Activated T-cell treated with anti-CD3 and anti-CD28 coated beads for 4 hours (primary cell): ENCODE measurements at places on chromosomes 4 and X.

- no peak for DNase-seq
Measured at GRCh38 chrX:15679246-15679645, 14.6 kb upstream of the CLTRN start.

DNA sequence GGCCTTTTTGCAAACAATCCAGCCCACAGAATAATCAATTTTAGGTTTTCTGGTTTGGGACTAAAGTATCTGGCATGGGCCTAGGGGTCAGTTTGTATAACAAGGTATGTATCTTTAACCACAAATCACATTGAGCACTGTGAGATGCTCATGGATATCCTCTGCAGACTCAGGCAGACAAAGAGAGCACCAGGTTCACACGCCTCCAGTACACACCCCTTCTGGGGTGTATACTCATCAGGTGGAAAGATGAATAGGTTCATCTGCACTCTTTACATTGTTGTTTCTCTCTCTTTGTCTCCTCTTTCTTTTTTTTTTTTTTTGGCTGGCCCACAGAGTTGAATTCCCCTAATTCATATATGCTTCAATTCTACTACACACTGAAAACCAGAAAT is 21.1 kb downstream of the TEC start:
- no peak for DNase-seq

DNA sequence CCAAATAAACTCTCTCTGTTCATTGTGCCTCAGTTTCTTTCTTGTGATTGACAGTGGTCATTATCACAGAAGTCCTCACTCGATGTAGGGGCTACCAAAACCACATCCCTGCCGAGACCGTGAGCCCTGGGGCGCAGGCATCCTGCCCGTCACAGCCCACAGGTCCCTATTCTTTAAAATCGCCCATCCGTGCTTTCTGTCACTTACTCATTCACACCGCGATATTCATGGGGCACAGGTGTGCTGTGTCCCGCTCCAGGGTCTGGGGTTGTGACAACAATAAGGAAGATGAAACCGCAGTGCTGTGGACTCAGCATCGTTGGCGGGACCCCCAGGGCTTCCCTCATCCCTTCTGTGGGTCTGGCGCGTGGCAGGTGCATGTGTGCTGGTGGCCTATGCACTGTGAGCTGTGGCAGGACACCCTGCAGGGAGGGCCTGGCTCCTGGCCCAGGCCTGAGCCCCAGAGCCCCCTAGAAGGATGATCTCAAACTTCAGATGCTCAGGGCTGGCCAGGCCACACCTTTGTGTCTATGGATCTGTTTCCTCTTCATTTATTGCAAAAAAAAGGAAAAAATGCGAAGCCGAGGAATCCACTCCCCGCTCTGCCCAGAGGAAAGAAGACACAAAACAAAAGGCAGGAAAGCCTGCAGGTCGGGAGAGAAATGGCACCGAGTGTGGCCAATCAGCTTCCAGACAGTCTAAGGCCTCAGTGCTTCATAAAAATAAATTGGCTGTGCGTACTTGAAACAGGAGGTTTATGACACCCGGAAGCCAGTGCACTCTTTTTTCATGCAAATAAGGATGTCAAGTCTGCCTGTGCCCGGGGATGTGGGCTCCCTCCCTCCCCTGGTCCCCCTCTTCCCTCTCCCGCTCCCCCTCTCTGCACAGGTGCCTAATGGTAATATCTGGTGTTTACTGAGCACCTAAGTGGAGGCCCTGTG is 109.5 kb upstream of the ADRA2C start:
- no peak for DNase-seq

DNA sequence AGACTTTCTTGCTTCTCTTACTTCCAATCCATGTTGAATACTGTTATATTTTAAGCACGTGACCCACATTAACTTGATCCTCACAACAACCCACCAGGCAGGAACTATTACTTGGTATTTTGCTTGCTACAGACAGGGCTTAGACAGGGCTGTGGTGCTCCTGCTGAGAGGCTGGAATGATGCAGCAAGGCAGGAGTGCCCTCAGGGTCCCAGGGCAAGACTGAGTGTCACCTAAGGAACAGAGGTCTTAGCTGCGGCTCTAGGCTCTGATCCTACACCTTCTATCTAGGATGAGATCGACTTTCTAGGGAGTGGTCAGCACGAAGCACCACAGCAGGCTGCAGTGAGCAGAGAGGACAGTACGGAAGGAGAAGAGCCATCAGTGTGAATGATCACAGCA is 20.0 kb downstream of the TAPT1 start:
- DNase-seq, result no peak

DNA sequence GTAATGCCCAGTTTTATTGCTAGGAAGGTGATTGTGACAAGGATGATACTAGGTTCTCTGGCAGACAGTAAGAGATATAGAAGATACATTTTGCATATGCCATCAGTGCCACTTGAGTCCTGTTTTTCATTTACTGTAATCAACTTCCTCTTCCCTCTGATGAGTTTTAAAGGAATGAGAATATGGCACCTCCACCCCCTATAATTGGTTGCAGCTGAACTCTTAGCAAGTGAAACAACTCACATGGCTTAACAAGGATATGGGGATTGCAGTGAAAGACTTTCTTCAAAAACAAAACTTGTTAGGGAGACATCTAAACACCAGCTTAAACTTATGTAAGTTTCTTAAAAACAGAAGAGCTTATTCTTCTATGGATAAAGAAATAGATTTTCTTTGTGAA is 90.0 kb downstream of the AREG start:
- DNase-seq, result no peak

DNA sequence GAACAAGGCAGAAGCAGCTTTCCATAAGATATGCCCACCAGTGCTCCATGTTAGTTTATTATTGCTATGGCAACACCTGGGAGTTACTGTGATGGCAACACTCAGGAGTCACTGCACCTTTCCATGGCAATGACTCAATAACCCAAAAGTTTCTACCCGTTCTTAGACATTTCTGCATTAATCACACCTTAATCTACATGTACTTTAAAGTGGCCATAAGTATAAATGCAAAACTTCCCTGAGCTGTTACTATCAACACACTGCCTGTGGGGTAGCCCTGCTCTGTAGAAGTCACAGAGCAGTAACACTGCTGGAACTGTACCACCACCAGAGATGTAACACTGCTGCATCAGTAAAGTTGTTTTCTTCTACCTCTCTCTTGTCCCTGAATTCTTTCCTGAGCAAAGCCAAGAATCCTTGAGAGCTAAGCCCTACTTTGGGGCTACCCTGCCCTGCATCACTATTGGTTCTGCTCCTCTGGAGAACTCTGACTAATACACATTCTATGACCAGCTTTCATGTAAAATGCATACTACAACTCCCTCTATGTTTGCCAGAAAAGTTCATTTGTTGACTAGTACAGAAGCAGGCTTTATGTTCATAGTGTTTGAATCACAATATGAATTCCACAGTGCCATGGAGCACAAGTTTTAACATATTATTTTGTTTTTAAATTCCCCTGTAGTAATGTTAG is 43.5 kb upstream of the GPR174 start:
- no peak for DNase-seq

- no peak for DNase-seq
Measured at GRCh38 chr4:3407171-3407771, 34.5 kb upstream of the HGFAC start.
